ENCODE measurements at places on chromosomes 3 and 15.

DNA sequence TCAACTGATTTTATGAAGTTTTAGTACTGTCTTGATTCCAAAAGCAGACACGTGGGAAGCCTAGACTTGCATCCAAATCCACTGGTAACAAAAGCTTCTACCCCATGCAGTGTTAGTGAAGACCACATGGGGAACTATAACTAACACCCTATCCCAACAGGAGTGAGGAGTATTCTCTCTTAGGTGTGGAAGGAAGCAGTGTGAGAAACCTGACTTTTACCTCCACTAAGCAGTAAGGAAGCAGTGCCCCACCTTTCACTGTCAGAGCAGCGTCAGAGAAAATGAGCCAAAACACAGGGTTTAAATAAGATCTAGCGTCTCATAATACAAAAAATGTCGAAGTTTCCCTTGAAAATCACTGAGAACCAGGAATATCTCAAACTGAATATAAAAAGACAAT is 60.5 kb downstream of the DLG1 start:
- no peak for DNase-seq

DNA sequence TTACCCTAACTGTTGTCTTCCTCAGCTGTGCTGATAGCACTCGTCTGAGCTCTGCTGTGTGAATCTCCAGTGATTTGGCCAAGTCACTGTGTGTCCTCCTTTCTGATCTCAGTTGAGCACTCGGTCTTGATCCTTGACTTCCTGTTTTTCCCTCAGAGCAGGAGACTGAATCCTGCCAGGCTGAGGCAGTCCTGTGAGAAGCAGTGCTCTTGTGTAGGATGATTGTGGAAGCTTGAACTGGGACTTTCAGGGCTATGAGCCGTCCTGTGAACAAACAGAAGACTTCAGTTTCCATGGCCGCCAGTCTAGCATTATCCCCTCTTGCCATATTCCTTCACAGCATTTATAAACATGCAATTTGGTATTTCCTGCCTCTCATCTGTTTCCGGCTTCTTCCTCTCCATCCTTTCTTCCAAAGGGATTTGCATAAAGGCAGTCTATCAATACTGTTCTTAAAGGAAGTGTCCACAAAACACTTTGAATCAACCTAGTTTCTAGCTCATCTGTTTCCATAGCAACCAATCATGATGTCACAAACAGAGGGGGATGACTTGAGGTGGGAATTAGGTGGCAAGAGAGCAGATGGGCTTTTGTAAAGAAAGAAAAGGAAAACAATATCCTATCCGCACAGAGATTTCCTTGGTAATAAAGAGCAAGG is 237.2 kb downstream of the AGBL1 start:
- DNase-seq: no peak

- no peak for DNase-seq
Observed at GRCh38 chr3:51343918-51344687, 41.0 kb upstream of the MANF start.

- no peak for DNase-seq
Observed at GRCh38 chr15:22958487-22959280, 21.5 kb downstream of the CYFIP1 start.

DNA sequence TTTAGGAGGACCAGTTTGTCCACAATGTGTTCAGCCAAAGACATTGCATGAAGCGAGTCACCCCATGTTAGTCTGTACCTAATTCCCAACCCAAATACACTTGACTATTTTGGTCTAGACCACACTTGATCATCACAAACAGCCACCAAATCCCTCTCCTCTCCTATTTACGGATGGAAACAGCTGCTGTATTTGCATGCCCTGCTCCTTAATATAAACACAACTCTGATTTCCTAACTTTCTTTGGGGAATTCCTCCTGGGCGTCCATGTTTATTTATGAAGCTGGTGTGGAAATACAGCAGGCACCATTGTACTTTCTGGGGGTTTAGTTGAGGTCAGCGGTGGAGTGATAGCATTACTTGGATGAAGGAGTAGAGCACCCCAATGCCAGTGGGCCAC is 235.2 kb downstream of the TLE3 start:
- DNase-seq: no peak

- DNase-seq: no peak
Observed at GRCh38 chr3:139647866-139648435, 29.8 kb downstream of the NMNAT3 start.

DNA sequence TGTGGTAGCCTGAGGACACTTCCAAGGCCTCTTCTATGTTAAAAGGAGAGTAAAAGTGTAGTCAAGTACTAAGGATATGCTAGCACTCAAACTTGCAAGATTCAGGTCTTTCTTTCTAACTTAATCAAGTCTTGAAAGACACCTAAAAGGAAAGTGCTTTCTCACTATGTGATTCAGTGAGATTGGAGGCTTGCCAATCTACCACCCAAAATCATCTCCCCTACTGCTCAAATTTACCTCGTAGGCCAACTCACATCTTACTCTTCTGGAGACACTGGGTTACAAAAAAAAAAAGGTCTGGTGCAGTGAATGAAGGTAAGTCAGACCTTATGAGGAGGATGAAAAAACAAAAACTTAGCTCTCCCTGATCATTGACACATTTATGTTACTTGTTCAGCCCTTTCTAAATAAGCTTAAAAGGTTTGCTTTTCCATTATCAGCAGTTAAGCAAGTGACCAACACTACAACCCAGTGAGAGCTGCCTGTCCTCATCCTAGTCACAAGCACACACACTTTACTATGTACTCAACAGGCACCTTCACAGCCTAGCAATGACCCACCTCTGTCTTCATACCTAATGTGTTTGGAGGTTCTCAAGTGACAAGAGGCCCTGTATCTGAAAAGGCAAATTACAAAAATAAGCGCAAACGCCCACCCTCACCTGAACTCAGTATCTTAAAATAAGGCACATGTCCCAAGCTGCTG is 19.6 kb downstream of the SUMF1 start:
- DNase-seq: no peak

DNA sequence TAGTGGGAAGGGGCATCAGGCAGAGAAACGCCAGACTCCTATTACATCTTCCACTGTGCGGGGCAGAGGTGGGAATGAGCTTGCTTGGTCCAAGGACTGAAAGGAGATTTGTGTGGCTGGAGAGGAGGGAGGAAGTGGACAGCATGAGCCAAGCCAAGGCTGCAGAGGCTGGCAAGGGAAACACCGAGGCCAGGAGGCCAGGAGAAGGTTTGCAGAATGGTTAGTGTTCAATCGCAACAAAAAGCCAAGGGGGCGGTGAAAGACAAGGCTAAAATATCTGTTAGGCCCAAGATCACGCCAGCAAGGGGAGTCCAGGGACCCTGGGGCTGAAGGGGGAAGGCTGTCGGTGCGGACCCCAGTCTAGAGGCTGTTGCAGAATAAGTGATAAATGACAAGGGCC is 75.8 kb downstream of the CPN2 start:
- no peak for DNase-seq

DNA sequence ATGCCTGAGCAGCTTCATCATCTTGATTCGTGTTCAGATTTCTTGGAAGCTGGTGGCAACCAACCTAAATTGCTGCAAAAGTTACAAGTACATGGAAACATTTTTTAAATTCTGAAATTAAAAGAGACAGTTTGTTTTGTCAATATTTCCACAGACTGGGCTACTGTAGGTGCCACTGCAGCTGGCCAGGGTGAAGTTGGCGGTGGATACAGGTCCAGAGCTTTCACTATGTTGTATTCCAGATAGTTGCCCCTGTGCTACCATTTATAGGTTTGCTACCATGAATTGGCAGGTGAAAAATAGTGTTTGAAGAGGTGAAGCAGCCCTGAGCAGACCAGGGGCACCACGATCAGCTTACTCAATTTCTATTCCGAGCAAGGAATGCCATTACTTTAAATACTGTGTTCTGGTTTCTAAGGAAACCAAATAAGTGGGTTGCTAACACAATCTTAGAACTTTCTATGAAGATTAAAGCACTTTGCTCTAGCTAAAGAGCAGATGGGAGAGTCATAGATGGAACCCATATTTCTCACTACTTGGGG is 21.2 kb upstream of the SHC4 start:
- DNase-seq: no peak

DNA sequence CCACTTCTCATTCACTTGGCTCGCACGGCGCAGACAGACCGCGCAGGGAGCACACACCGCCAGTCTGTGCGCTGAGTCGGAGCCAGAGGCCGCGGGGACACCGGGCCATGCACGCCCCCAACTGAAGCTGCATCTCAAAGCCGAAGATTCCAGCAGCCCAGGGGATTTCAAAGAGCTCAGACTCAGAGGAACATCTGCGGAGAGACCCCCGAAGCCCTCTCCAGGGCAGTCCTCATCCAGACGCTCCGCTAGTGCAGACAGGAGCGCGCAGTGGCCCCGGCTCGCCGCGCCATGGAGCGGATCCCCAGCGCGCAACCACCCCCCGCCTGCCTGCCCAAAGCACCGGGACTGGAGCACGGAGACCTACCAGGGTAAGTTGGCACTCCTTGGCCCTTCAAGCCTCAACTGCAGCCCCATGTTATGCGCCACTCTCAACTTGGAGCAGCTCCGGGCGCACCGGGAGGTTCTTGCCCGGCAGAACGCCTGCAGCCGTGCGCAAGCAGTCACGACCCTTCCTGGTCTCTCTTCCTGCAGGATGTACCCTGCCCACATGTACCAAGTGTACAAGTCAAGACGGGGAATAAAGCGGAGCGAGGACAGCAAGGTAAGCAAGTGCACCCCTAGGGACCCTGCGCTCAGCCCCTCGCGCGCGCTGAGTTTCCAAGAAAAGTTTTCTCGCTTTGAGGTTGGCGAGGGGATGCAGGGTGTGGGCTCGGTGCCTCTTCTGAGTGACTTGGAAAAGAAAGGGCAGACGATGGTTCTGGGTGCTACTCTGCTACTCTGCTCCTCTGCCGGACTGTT is at the start of gene BHLHE40:
BHLHE40 (plus strand) TSS at position 10 of the 801 bp plus-strand sequence; CDS start at position 292, 282 bp downstream.
- DNase-seq: no peak

DNA sequence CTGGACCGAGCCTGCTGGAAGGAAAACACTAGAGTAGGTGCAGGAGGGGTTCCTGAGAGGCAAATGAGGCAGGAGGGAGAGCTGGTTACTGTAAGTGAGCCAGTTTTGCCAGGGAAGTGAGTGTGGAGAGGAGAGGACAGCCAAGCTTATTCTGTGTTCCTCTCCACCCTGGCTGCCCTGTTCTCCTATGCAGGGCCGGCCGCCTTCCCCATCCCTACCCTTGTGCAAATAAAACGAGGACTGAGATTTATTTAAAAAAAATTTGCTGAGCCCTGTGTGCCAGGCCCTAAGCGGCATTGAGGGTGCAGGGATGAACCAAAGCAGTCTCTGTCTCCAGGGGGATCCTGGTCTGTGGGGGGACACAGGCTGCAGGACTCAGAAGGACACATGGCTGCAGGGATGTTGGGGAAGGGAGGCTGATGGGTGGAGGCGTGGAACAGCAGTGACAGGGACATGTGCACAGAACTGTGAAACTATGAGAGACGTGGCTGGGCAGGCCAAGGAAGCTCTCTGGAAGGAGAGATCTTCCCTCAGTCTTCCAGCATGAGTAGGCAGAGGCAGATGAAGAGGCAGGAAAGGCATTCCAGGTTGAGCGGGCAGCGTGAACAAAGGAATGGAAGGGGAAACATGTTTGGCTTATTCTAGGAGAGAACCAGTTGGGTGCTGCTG is 12.1 kb downstream of the CORO2B start:
- no peak for DNase-seq

DNA sequence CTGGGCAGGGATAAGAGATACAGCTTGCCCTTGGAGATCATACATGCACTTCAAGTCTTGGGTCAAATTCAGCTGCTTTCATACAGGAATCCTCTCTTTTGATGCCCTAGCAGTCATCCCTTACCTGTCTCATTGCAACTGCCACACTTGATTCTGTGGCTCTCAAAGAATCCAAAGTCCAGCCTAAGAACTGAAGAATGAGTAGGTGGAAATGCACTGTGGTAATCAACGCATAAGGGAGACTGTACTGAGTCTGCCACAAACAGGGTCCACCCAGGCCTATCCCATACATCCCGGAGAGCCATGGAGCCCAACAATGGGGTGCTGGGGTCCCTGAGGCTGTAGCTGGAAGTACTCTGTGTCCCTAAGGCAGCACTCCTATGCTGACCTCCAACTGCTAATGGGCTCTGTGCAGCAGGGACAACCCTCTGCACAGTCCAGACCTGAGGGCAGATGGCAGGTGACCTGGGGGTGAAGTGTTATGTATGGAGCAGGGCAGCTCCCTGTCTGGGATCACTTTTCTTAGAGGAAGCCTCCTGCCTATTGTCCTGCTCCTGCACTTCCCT is 1.7 kb upstream of the VPS18 start:
- DNase-seq: no peak

DNA sequence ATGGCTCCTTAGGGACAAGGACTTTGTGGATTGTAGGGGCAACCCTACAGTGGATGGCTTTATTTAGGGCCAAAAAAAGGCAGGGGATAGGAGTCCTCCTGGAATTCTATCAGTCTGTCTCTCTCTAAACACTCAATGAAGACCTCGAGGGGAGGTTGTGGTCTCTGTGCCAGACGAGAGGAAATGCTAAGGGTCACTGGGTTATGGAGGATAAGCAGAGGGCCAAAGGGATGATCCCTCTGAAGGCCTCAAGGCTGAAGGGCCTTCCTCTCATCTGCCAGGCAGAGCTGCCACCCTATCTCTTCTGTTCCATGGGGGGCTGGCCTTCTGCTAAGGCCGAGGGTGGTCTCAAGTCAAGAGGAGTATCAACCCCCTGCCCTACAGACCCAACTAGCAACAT is 27.0 kb downstream of the PLXNB1 start:
- no peak for DNase-seq

DNA sequence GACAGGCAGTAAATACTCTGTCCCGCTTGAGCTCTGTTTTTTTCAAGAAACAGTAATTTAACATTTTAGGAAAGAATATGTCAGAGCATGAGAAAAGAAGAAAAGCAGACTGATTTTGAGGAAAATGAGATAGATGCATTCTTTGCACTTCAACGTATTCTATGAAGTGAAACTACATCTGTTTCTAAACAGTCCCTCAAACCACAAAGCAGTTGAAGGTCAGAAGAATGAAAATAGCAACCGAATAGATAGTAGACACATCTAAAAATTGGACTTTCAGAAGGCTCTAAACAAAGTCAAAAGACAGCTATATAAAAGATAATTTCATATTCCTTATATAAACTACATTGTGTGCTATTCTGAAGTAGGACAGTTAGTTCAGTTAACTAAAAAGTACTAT is 172.6 kb upstream of the LRRC3B start:
- no peak for DNase-seq

DNA sequence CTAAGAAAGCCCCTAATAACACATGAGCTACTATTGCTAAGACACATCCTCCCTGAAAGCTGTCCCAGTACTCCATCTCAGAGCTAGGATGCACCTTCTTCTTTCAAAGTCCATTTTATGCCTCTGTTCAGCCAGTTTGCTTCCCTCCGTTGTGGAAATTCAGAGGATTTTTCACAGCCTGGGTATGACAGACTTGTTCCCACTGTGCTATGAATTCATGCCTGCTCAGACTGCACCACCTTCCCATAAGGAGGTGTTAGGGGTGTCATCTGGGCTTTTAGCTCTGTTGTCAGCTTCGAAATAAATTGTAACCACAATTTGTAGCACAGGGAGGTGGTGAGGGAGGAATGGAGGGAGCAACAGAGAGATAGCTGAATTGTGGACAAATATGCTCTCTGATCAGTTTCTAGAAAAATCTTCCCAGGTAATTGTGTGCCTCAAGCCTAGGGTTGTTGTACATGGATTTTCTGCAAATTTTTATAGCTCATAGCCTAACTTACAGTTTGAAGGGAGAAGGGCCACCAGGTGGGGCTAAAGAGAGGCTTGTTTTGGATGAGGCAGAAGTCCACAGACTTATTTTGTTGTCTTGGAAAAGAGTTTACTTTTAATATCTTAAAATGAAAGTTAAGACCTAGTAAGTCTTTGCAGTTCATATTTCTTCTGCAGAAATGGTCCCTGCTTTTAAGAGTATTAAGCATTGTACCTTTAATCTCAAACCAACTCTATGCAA is 462.0 kb downstream of the PDCD6IP start:
- DNase-seq: no peak

- DNase-seq: no peak
Observed at GRCh38 chr15:77292969-77293558, 126.8 kb downstream of the PEAK1 start.

Data from DMS 273 treated with DMSO at 0.1 percent for 48 hours (cell line).